ENCODE measurements at places on chromosomes 7 and 10.
A peak's percentile ranks its signal among the peaks of the same experiment; 100 is the strongest.

DNA sequence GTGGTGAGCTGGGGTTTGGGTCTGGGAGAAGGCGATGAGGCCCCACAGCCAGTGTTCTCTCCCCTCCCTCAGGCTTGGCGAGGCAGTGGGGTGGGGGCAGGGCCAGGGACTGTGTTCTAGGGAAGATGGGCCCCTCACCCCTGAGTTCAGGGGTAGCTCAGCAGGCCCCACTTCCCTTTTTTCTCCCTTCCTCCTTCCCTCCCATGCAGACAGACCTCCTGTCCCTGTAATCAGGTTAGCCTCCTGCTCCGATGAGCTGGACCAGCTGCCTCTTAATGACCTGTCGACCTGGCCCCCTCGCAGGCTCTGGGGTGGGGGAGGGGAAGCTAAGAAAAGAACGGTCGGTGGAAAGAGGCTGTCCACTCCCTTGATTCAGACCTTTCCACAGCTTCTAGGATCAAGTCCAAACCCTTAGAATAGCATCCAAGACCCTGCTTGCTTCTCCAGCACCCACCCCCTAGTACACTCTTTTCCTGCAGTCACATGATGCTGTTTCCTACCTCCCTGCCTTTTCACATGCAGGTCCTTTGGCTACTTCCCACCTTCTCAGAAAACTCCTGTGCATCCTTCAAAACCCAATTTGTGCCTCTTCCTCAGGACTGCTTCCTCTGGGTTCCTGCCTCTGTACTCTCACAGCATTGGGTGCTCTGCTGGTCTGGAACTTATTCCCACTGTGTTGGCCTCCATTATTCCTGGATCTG, 64.1 kb downstream of the ZMIZ1 start:
- DNase-seq, result no peak

GRCh38 chr10:11373717-11374171, 237.7 kb downstream of the USP6NL start:
- no peak for DNase-seq

- DNase-seq, result no peak
These were observed 3.2 kb downstream of the PSMA2 start for GRCh38 chr7:42928754-42929153.

- DNase-seq, result no peak
These were observed 146.8 kb downstream of the CELF2 start for GRCh38 chr10:11164551-11164802.

DNA sequence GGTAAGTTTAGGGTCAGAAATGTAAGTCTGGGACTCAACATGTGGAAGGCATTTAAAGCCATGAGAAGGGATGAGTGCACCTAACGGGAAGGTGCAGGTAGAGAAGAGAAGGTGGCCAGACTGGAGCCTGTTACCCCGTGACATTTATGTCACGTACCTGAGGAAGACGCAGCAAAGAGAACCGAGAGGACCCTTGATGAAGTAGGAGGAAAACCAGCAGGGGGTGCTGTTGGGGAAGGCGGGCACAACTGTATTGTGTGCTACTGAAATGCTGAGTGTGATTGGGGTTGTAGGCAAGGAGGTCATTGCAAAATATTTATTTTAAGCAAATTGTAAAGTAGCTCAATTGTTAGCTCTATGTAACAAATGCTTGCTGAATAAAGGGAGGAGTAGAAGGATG, 338.2 kb upstream of the PRKCQ start:
- no peak for DNase-seq

GRCh38 chr7:134140889-134141867, 14.0 kb downstream of the LRGUK start:
- DNase-seq, result peak; percentile 68

DNA sequence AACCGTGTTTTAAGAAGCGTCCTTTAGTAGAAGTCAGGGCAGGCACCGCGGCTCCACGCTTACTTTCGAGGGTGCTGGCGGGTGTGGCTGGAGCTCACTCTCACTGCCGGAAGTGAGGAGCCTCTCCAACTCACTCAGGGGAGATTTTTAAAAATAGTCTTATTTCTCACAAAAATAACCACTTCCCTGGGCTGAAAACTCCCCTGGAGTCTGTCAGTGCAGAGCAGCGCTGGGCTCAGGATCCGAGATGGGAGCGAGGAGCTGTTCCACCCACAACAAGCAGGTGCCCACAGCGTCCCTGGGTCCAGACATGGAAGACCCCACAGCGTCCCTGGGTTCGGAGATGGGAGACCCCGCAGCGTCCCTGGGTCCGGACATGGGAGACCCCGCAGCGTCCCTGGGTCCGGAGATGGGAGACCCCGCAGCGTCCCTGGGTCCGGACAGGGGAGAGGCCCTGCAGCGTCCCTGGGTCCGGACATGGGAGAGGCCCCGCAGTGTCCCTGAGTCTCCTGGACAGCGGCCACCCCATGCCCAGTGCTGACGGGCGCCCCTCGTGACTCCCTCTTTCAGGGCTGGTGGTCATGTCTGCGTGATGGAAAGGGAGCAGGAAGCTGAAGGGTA, 51.2 kb downstream of the VIPR2 start:
- DNase-seq, result no peak

- no peak for DNase-seq
These were observed 8.3 kb downstream of the HECTD2 start for GRCh38 chr10:91418416-91418815.

GRCh38 chr10:117363028-117363427, 12.2 kb downstream of the PDZD8 start:
- DNase-seq, result no peak

GRCh38 chr10:106296750-106297392, 867.6 kb downstream of the SORCS1 start:
- no peak for DNase-seq

DNA sequence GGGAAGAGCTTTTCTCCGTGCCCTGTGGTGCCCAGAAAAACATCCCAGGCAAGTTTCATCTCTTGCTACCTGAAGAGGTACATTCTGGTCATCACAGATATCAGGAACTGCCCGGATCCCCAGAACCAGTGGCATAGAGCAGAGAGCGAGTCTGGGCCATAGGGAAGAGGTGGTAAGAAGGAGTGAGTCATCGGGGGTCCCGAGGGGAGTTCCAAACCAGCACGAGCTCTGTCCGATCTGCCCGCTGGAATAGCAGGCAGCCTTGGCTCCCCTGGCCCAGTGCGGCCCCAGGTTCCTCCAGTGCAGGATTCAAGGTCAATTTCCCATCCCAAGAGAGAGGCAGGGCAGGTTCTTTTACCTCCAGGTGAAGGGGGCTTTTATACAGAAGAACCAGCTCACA, 124.7 kb downstream of the RGS10 start:
- DNase-seq, result no peak

- DNase-seq, result no peak
These were observed 13.3 kb downstream of the IFIT5 start for GRCh38 chr10:89427629-89428028.

- no peak for DNase-seq
These were observed 776.4 kb downstream of the GATA3 start for GRCh38 chr10:8830876-8831275.

DNA sequence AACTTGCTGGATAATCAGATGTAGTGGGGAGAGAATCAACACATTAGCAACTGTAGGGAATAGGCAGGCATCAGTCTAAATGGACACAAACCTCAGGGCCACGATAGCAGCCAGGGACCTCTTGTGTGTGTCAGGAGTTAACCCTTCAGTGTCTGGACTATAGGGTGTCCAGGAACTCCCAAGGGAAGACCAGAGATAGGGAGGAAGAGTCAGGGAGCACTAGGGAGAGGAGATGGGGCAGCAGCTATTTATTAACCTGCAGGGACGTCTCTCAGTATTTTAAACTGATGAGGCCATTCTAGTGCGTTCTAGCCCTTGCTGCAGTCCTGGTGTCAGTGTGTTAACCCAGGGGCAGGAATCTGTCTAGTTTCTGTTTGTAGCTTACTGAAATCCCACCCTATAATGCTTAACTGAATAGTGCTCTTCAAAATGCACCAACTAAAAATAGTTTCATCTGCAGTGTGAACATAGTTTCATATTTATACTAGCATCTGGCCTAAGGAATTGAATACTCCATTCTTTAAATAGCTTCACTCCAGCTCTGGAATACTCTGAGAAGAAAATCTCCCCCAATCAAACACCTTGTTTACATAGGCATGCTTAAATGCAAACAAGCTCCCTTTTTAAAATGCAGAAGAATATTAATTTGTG, 62.7 kb downstream of the ARID5B start:
- no peak for DNase-seq

GRCh38 chr7:149883452-149883861, 9.7 kb downstream of the ATP6V0E2 start:
- peak; percentile 77 for DNase-seq

- no peak for DNase-seq
These were observed 216.9 kb downstream of the LRMDA start for GRCh38 chr10:75648351-75648750.

Data from putamen (tissue), 1 donor.